ENCODE measurements at places on chromosomes 2 and 18. TPM values are rescaled to one million over a fixed set of nuclear protein-coding genes. Genes with fewer than 3 reads are reported as not detected.

- DNase-seq, result no peak
Observed at GRCh38 chr2:42794271-42795046, 2.1 kb upstream of the HAAO start.

GRCh38 chr2:222884805-222885424 is 24.1 kb downstream of the ACSL3 start:
- no peak for DNase-seq

- DNase-seq, result no peak
Observed at GRCh38 chr2:154724194-154724797, 25.8 kb downstream of the KCNJ3 start.

DNA sequence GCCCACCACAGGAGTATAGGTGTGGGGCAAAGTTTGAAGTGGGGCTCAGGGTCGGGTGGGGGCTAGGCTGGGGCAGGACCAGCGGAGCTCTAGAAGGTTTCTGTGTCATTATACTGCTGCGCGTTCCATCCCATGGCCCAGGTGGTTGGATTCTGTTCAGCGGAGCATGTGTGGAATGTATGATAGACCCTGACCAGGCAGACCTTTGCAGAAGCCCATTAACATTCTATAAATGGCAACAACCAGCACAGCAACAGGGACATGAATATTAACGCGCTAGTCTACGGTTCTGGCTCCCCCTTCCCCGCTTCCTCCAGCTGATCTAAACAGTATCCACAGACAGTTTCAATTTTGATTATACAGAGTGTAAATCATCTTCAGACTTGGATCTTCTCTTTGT is 4.1 kb upstream of the PRKCE start:
- no peak for DNase-seq

DNA sequence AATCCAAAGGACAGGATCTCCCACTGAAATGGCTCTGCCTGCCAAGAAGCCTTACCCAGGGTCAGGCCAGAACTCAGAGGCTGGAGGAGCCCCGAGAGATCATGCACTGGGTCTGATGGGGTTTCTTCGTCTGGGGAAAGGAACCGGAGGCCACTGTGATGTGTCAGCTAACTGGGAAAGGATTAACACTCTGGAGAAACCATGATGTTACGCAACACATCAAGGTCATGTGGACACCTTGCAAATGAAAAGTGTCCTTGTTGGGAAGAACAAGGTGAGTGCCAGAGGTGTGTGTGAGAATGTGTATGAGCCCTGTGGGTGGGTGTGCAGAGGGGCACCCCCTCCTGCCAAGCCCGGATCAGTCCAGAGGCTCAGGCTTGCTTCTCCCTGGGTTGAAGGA is 86.9 kb downstream of the CRACDL start:
- no peak for DNase-seq

DNA sequence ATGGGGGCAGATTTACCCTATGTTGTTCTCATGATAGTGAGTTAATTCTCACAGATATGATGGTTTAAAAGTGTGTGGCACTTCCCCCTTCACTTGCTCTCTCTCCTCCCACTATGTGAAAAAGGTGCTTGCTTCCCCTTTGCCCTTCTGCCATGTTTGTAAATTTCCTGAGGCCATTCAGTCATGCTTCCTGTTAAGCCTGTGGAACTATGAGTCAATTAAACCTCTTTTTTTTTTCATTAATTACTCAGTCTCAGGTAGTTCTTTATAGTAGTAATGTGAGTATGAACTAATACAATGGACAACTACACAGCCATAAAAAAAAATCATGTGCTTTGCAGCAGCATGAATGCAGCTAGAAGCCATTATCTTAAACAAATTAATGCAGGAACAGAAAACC is 118.5 kb downstream of the CALCRL start:
- DNase-seq, result no peak

- no peak for DNase-seq
Observed at GRCh38 chr2:96156011-96156820, 11.0 kb upstream of the DUSP2 start.

- no peak for DNase-seq
Observed at GRCh38 chr2:26584191-26584590, 57.0 kb downstream of the CIB4 start.

GRCh38 chr2:112699984-112700667 is 20.7 kb upstream of the NT5DC4 start:
- no peak for DNase-seq

DNA sequence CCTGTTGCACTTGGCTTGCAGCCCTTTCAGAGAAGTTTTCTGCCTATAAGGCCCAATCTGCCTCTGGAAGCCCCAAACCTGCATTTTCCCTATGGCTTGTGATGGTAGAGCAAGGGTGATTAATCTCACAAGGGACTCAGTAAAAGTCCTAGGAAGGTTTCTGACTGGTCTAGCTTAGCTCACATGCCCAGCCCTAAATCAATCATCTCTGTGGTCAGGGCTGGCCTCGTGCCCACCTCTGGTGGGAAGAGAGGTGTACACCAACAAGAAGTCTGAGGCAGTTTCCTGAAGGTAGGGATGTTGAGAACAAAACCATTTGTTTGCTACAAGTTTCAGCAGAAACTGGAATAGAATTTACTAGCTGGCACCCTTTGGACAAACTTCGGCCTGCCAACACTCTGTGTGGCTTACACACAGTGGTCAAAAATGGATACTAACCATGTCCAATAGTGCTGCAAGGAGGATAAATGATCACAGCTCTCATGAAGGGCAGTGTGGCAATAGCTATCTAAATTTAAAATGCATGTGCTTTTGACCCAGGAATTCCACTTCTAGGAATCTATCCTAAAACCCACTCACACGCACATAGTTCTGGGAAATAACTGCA is 96.4 kb downstream of the EN1 start:
- DNase-seq, result no peak

DNA sequence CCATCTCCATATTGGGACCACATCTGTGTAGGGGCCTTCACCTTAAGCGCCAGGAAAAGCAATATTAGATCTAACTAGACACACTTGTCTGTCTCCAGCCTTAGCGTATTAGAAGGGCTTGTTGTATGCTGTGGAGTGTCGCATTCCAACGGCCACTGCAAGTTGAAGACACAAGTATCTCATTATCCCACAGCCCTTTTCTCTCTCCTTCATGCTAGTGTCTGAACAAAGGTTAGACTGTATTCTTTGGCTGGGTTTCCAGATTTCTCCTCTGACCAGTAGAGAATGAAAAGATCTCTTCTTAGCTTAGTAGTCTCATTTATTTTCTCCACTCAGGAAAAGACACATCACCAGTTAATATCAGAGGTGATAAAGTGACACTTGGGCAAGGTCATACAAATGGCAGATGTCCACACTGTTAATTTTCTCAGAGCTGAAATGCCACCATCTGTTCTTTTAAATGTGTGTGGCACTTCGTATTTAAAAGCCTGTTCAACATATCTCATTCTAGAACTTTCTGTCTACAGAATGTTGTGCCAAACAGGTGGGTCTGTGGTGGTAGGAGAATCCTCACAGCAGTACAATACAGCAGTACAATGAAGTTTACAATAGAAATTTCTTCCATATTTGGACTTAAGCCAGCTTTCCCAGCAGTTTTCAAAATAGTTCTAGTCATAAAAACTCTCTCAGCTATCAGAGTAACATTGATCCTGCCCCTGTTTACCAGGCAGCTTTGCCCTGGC is 94.0 kb upstream of the ITGA6 start:
- DNase-seq, result no peak

DNA sequence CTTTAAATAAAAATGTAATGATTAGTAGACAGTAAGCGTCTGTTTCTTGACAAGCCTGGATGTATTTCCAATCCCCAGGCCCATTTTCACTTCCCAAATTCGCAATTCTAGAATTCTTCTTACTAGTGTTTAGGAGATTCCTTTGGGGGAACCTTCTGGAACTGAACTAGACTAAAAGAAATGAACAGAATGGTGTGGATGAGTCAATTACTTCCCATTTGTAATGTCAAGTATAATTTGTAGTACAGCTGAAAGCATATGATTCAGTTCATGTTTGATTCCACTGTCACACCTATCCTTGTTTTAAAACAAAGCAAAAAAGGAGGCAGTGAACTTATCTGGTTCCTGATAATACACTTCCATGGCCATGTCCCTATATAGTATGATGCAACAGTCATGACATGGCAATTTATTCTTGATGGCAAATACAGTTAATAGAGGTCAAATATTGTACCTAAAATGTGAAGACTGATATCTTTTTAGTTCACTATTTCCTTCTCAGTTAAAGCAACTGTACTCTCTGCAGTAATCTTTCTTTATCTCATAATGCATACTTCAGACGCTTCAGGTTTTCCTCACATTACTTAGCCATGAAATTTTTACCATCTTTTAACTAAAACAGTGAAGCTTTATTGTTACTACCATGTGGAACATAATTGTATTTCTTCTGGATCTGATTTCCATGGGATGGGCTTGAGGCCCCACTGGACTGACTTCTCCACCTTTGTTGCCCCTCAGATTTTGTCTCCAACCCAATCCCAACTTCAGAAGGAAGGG is 2.0 kb downstream of the IDH1 start:
- DNase-seq, result no peak

- DNase-seq, result peak; percentile 28
Observed at GRCh38 chr2:234003972-234004617, 46.4 kb upstream of the SPP2 start.

- no peak for DNase-seq
Observed at GRCh38 chr2:145860083-145860482, 1340.2 kb upstream of the ZEB2 start.

DNA sequence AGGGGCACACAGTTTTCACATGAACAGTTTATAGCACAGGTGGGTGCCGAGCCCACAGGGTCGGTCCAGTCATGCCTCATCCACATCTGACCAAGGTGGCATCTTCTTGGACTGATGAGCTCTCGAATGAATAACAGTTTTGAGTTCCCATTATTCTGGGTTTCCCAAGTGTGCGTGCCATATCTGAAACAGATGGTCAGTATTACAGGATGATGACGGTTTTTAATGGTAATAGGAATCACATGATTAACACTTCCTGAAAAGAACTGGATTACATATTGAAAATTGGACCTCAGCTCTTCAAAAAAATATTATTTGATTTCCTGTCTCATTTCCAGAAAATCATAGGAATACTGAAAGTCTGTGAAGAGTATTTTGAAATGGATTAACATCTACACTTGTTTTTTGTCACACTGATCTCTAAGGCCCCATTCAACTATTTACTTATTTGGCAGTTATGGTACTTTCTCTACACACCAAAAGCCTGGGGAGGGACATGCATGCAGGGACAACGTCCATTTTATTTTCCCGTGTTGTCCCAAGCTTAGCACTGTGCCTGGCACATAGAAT is 22.2 kb upstream of the NAB1 start:
- DNase-seq, result no peak

DNA sequence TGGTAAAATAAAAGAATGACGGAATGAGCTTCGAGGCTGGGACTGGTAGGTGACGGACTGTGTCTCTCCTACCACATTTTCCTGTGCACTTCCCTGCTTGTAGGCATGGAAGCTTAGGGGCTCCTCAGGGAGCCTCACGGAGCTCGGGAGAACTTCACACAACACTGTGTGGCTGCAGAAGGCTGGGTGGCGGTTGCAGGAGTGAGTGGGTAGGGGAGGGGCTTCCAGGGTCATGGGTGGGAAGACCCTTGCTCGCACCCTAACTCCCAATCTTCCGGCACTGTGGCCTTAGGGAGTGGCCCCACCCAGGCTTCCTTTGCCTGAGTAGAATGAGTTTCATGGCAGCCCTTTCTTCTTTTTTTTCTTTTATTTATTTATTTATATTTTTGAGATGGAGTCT is 128.6 kb downstream of the INHBB start:
- no peak for DNase-seq

- DNase-seq, result no peak
Observed at GRCh38 chr18:23459530-23459921, 6.4 kb downstream of the RIOK3 start.

DNA sequence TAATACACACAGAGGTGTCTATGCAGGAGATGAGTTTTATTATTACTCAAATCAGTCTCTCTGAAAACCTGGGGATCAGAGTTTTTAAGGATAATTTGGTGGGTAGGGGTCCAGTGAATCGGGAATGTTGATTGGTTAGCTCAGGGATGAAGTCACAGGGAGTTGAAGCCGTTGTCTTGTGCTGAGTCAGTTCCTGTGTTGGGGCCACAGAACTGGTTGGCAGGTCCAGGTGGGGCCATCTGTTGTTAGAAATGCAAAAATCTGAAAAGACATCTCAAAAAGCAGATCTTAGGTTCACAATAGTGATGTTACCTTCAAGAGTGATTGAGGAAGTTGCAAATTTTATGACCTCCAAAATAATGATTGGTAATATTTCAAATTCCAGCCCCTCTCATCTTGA is 86.9 kb downstream of the VSNL1 start:
- DNase-seq, result no peak

GRCh38 chr18:79578396-79579260 is 101.0 kb upstream of the CTDP1 start:
- DNase-seq, result no peak

DNA sequence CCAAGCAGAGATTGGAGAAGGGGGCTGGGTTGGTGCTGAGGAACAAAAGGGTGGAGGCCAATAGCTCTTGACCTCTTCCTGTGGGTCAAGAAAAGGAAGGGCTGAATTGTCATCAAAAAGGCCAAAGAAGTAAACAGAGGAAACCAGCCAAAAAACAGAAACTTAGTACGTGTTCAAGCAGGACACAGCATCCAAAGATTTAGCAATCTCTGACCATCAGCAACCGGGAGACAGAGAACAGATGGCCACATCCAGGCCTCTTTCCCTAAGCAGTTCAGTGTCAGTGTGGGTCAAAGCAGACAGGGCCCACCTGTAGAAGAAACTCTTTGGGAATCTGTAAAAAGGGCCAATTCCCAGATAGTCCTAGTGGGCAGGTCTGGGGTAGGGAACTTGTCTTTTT is 2.9 kb downstream of the DNPEP start:
- DNase-seq, result no peak

DNA sequence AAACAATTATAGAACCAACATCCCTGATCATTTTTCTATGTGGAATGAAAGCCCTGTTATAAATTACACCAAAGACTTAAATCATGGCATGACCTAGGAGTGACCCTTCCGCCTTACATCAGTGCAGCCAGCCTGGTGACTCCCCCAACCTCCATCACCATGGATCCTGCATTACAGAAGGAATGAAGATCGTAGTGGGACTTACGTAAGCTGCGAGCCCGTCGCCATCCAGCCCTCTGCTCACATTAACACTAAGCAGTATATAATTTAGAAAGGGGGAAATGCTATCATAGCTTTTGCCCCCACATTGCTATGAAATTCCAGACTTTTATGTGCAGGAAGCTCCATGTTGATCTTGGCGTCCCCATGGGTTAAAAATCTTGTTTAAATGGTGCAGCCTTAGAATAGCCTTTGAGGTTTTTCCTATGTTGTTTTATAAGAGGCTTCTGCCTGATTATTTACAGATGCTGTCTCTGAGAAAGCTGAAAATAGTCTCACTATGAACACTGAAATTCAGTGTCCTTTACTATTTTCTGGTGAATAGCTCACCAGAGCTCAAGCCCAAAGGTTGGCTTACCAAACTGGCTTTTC is 76.3 kb downstream of the COLEC12 start:
- DNase-seq, result peak; percentile 80

SGO2 gene
- polyA plus RNA-seq, result 7.3 TPM

SLC9A4 gene
- polyA plus RNA-seq, result not detected

IL37 gene
- not detected for polyA plus RNA-seq

WDCP gene
- polyA plus RNA-seq, result 12.8 TPM

NGEF gene
- polyA plus RNA-seq, result 0.11 TPM

FAM228A gene
- 0.17 TPM for polyA plus RNA-seq

SH3YL1 gene
- polyA plus RNA-seq, result 25.8 TPM

LYPD6B gene
- polyA plus RNA-seq, result 19.1 TPM

MMADHC gene
- polyA plus RNA-seq, result 134 TPM

ADCYAP1 gene
- polyA plus RNA-seq, result 0.06 TPM

AKAIN1 gene
- not detected for polyA plus RNA-seq

IL36A gene
- polyA plus RNA-seq, result not detected

TMEM185B gene
- 32.0 TPM for polyA plus RNA-seq

FKBP7 gene
- 32.4 TPM for polyA plus RNA-seq
